Stimulated activated CD4-positive, alpha-beta T cell treated with anti-CD3 and anti-CD28 coated beads, Interleukin-1b, Interleukin-23, amount 100 ng/mL, for 1 hour (primary cell): ENCODE measurements at places on chromosomes 6 and 20.

GRCh38 chr6:130503146-130503545 lies 137.3 kb downstream of the TMEM200A start:
- DNase-seq: no peak

DNA sequence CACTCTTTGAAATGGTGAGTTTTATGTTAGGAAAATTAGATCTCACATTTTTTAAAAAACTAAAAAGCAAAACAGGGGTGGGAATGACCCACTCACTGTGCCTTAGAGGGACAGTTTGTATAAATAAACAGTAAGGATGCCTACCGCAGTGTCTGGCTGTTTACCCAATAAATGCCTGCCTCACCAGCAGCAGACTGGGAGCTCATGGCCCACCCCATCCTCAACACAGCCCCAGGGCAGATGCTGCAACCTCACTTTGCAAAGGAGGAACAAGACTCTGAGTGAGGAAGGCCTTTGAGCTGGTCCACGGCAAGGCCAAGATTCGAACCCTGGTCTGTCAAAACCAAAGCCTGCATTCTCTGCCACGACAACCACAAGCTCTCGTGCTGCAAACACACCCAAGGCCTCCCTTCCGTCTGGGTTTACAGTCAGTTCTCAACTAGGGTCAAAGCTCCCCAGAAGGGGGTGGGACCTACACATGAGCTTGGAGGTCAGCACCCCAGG lies 77.8 kb downstream of the BMP7 start:
- DNase-seq: no peak

DNA sequence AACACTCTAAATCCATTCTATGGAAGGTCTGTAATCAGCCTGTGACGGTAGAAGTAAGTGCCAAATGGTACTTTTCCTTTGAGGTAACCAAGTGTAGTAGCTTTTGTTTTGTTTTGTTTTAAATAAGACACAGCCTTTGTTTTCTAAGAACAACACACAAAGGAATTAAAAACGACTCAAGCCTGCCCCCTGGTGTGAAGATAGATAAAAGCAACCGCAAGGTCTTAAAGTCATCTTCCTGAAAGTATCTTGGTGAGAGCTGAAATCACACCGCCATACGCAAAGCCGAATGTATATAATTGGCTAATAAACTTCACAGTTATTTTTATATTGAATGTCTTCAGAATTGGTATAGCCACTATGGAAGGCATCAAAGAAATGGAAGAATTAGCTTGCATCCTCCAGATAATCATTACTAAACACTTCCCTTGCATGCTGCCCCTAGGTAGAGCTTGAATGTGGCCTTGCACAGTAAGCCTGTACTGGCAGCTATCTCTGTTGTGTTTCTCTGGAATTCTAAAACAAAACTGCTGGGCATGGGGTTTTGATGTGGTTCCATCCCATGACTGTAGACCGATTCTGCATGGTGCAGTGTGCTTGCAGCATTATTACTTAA lies 95.6 kb downstream of the LAMP5 start:
- DNase-seq: no peak

DNA sequence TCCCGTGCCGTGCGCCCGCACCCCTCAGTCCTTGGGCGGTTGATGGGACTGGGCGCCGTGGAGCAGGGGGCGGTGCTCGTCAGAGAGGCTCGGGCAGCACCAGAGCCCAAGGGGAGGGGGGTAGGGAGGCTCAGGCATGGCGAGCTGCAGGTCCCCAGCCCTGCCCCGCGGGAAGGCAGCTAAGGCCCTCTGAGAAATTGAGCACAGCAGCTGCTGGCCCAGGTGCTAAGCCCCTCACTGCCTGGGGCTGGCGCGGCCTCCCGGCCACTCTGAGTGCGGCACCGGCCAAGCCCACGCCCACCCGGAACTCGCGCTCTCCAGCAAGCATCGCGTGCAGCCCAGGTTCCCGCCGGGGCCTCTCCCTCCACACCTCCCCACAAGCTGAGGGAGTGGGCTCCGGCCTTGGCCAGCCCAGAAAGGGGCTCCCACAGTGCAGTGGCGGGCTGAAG lies 16.4 kb downstream of the SOX4 start:
- no peak for DNase-seq

- DNase-seq: no peak
These were observed 162.5 kb upstream of the CITED2 start for GRCh38 chr6:139536751-139537617.

DNA sequence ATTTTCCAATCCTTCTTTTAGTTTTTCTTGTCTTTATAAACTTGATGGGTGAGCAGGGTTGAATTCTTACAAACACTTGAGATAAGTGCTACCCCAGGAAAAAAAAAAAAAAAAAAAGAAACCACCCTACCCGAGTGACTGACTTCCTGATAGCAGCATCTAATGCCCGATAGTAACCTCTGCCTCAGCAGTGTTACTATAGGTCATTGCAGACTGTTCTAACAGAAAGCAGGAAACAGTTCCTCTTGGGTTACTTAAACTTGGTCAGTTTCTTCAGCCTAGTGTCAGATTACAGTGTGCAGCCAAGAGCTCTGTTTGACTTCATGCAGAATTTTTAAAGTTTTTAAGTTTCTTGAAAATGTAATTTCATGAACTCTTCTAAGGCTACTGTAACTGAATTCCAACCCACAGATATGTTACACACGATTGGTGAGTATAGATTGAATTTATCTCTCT lies 2.1 kb downstream of the MYLIP start:
- no peak for DNase-seq

DNA sequence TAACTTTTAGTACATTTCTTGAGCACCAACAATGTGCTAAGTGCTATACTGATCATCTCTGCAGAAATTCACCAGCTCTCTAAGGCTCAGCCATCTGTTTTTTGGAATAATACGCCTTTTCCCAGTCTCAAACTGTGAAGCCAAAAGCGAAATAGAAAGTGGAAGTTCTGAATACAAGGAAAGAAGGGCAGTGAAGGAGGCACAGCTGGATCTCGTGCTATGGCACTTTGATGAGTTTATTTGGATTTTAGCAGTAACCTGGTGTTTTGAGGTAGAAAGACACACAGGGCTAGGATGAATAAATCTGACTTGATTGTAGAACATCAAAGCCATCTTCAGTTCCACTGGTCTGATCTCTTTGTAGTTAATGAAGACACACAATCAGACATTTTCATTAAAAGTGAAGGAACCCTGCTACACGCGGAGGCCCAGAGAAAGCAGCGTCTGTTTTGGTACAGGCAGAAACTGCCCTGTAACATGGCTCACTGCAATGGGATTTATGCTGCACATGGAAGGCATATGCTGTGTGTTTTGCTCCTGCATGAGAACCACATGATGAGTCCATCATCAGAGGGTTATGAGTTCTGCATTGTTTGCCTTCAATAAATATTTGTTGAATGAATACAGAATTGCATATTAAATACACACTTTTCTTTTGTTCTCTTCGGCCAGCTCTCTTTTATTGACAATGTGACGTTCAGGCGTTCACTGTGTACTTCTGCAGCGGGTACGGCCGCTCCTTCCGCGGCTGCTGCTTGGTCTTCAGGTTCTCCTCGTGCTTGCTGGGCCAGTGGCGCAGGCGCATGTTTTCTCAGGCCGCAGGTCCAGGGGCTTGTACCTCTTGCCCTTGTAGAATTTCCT lies 100.9 kb downstream of the PREP start:
- DNase-seq: no peak

DNA sequence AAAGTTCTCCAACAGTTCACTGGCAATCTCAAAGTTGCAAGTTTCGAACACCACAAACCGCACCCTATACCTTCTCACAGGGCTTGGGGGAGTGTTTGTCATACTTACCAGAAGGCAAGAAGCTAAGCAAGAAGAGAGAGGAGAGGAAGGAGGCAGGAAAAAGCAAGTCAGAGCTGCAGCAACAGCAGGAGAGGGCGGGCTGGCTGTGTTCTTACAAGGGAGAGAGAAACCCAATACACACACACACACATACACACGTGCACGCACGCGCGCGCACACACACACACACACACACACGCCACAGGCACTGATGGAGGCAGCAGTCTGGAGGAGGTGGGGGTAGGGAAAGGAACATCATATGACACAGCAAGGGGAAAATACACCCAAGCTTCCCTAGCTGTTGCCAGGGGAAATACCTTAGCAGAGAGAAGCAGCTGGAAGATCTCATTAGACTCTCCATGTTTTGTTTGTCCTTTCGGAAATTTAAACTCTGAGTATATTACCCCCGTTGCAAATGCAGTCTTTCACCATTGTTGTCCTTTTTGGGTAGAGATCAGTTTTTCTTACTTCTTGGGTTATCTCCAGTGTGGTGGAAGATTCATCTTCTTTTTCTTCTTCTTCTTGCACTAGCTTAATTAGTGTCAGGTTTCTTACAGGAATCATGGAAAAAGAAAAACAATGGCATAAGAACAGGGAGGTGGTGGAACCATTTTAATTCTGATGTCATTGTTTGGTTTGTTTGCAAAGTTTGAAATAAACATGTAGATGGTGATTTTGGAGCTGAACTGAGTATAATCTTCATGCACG lies at the start of gene TXLNB:
TXLNB (minus strand) TSS at position 186 of the 807 bp plus-strand sequence. CDS start 3,099 bp downstream, outside the sequence.
- peak; percentile 67 for DNase-seq

- no peak for DNase-seq
These were observed 15.6 kb upstream of the NOTCH4 start for GRCh38 chr6:32239462-32239861.

DNA sequence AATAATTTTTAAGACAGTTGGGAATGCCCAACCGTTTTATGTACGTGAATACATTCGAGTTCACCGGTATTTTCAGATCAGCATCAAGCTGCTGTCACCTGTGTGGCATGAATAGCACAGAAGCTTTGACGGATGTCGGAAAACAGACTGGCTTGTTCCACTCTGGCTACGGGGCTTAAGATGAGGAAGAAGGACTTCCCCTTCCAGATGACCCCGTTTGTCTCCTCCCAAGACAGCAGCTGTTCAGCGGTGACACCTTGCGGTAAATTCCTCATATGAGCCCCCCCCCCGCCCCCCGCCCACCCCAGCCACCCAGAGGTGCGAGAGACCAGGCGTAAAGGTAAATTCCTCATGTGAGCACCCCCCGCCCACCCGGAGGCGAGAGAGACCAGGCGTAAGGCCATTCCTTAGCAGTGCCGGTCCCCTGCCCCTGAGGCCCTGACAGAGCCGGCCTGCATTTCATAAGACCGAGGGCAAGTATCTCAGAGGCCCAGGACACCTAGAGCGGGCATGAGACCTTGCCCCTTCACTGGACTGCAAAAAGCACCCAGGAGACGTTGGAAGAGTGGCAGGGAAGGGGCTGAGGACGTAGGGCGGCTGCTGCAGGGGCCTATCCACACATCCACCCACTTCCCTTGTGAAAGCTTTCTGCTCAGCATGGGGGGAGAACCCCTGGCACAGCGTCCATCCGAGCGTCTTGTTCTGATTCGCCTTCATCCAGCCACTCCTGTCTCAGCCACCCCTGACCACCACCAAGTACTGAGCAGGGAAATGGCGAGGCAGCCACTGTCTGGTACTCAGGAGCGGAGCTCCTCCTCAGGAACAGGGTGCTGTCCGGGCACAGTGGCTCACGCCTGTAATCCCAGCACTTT lies 7.3 kb upstream of the PCMTD2 start:
- DNase-seq: no peak

GRCh38 chr6:38047562-38047961 lies 228.0 kb downstream of the ZFAND3 start:
- DNase-seq: no peak

DNA sequence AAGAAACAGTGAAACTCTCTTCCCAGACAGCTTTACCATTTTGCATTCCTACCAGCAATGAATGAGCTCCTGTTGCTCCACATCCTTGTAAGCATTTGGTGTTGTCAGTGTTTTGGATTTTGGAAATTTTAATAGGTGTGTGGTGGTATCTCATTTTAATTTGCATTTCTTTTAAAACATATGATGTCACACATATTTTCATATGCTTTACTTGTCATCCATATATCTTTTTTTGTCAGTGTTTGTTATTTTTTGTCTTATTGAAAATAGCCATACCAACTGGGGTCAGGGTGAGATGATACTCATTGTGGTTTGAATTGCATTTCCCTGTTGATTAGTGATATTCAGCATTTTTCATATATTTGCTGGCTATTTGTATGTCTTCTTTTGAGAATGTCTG lies 119.5 kb upstream of the FOXA2 start:
- no peak for DNase-seq

DNA sequence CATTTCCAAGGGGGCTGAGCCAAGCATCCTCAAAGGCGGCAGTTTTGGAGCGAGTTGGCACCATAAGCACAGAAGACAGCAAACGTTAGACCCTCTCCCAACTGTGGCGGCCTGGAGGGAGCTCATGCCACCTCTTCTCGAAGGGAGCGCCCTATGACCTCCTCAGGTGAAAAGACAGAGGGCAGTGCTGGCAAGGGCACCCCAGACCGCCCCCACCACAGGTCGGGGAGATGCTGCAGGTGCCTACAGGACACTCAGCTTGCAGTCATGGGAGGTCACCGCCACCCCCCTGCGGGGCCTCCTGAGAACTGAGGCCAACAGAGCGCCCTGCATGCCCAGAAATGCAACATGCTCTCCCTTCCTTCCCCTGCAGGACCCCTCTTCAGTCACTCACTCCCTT lies 45.1 kb upstream of the BHLHE23 start:
- no peak for DNase-seq

DNA sequence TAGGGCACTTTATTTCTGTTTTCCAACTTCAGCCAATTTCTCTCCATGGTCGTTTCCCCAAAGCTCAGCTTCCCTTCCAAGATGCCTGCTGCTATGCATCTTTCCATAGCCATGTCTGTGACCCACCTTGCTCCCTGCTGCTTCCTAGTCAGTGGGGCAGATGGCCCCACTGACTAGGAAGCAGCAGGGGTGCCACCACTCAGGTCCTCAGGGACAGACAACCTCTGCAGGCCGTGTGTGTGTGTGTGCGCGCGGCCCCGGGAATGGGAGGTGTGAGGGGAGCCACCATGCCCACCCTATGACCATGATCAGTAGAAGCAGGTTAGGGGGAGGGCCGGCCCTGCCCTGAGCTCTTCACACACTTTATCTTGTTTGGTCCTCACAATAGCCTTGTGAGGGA lies 2.7 kb upstream of the IP6K3 start:
- DNase-seq: no peak

GRCh38 chr6:82419132-82419581 lies 55.5 kb downstream of the TPBG start:
- no peak for DNase-seq

- DNase-seq: no peak
These were observed at the start of gene NKX2-2 for GRCh38 chr20:21513881-21514540. Gene NKX2-2, minus strand, starts transcription at chr20:21514064. Its CDS starts 395 bp downstream, at chr20:21513669.

GRCh38 chr20:25389858-25390537 lies 637 bp downstream of the ABHD12 start:
- DNase-seq: peak; percentile 4

DNA sequence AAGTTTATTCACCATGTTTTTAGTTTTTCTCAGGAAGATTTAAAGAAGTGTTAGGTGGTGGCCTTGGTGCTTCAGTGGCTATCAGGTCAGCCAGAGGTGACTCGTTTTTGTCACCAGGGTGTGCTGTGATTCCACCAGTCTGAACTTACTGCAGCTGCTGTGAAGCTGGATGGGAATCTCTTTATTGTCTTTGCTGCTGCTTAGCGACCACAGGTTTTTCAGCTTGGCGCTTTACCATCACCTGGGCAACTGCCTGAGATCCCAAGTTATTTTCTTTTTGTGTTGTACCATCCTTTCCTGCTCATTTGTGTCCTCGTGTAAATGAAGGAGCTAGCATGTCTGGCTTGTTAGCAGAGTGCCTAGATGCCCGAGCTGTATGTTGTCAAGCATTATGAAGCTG lies 146.9 kb downstream of the MACROD2 start:
- DNase-seq: no peak
